Stimulated activated CD8-positive, alpha-beta memory T cell treated with anti-CD3 and anti-CD28 coated beads, Interleukin-15, amount 100 ng/mL, for 1 hour (primary cell): ENCODE measurements at places on chromosomes 3 and 15.

DNA sequence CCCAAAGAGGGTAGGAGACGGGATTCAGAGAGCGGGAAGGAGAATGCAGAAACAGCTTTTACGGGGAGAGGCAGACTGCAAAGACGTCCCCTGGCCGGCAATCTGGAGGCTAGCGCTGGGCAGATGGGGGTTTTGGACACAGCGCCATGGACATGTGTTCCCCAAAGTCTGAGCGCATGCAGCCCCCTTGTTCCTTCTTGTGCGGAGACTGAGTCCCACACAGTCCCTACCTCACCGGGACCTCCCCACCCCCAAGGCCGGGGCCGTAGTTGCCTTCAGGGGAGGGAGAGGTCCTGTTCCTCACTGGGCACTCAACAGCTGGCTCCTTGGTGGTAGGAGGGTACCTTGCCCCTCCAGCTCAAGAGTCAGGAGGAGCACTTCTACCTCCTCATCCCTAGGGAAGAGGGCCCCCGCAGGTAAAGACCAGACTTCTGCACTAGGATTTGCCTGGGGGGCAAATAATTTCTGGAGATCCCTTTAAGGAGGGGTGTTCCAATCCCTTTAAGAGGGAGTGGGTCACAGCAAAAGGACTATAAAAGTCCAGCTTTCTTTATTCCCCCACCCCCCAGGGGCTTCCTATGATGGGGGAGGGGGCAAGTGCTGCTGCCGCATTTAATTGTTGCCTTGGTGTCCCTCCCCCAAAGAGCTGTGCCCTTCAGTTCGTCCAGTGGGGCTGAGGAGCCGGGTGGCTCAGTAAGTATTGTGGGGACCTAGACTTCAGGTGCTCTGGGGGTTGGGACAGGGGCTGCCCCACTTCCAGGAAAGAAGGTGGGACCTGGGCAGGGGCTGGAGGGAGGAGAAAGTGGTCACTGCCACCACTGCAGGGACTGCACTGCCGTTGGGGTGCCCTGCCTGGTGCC lies 3.6 kb upstream of the BAHD1 start:
- DNase-seq: no peak

GRCh38 chr3:48039487-48040190 lies 23.4 kb upstream of the MAP4 start:
- DNase-seq: no peak

GRCh38 chr15:29410338-29410737 lies 140.7 kb upstream of the NSMCE3 start:
- DNase-seq: no peak

DNA sequence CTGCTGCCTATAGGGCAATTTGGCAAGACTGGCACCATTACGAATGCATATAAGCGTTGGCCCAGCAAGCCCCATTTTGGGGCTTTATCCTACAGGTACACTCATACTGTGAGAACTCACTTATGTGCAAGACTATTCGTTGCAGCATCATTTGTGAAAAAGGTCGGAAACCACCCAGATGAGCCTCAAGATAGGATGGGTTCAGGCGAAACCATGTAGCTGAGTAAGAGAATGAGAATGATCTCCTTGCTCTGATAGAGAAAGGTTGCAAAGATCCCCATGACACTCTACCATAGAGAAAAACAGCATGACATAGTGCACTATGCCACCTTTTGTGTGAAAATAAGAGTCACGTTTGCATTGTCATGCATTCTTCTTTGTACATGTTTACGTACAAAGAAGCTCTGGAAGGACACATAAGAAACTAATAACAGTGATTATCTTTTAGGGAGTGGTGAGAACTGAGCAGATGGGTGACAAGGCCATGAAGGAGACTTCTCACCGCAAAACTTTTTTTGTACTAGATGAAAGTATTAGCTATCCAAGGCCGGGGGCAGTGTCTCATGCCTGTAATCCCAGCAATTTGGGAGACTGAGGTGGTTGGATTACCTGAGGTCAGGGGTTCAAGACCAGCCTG lies 50.0 kb downstream of the RHCG start:
- DNase-seq: no peak

- no peak for DNase-seq
Measured at GRCh38 chr15:25937796-25938195, 74.7 kb upstream of the ATP10A start.

- DNase-seq: no peak
Measured at GRCh38 chr15:96230526-96231181, 99.8 kb upstream of the NR2F2 start.

DNA sequence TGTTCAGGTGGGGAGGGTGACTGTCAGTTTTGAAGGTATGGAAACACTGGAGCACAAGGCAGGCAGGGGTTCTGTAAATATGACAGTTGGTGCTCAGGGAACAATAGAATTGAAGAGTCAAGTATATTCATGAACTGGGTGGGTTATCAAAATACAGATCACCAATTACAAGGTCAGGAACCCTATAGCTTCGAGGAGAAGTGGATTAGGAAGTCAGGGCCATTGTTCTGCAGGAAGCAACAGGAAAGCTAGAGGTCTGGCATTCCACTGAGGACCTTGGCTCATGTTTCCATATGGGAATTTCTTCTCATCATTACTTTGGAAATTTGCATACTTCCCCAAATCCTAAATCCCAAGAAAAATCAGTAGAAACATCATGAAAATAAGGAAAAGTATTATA lies 125.9 kb downstream of the MYRIP start:
- no peak for DNase-seq

GRCh38 chr3:39260957-39261356 lies 18.9 kb downstream of the CX3CR1 start:
- DNase-seq: peak; percentile 6

GRCh38 chr3:71130471-71131374 lies 452.8 kb downstream of the FOXP1 start:
- DNase-seq: peak; percentile 44

DNA sequence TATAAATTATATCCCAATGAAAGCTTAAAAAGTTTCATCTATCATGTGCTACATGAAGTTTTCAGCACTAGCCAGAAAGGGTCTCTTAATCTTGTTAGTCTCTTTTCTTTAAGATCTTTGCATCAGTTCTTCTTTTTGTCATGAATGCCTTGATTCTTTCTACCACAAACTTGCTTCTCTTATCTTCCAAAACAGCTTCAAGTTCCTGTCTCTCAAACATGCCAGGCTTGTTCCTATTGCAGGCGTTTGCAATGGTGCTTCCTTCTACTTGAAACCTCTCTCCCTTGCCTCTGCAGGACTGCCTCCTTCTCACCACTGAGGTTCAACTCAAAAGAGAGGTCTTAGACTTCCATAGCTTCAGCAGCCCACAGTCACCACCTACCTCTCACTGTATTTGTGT lies 104.3 kb upstream of the FRMD4B start:
- DNase-seq: no peak

DNA sequence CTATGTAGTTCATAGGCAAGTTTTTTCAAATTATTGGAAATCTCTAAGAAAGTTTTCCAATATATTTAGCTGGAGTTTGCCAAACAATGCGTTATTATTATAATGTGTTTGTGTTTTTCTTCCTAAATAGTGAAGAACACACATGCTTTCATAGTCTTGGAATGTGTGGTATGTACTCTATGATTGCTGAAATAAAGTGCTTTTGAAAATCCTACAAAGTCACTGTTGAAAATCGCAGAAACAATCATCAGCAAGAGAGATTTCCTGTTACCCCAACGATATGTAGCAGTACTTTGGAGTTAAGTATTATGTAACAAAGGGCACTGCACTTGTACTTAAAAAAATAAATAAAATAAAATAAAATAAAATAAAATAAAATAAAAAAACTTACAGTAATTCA lies 796.2 kb downstream of the NAALADL2 start:
- DNase-seq: no peak

- DNase-seq: no peak
Measured at GRCh38 chr3:190616637-190617036, 102.8 kb downstream of the IL1RAP start.

- no peak for DNase-seq
Measured at GRCh38 chr3:158420654-158421396, 150.2 kb upstream of the MLF1 start.

DNA sequence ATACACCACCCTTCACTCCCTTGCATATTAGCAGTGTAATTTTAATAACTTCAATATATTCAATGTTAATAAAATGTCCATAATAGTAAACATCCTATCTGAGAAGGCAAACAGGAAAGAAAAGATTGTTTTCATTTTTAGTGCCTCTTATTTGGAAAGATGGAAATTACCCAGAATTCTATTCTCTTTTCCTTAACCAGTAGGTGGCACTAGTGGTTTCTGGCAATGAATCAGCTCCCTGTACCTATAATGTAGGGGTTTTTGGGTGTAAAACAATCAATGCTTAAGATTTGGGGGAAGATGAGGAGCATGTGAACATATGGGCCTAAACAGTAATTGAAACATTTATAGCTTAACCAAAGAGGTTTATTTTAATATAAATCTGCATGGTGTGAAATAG lies 5.7 kb upstream of the SEMA6D start:
- DNase-seq: no peak

- DNase-seq: no peak
Measured at GRCh38 chr3:93843981-93844380, 129.7 kb downstream of the PROS1 start.

DNA sequence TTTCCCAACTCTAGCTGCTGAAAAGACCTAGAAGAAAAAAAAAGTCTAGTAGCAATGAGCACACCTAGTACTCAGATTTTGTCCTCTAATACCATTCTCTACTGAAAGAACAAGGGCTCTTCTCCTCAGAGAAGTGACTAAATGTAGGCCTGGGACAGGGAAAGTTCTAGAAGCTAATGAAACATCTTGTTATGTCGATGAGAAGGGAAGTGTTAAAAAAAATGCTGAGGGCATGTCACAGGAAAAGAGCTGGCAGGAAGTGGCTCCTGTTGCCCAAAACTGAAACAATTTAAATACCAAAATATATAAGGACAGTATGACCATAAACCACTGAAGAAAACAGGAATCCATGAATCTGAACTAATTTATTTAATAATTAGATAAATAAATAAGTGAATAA lies 581.4 kb upstream of the TBL1XR1 start:
- DNase-seq: no peak

- no peak for DNase-seq
Measured at GRCh38 chr3:98628317-98628716, 34.9 kb upstream of the CPOX start.

DNA sequence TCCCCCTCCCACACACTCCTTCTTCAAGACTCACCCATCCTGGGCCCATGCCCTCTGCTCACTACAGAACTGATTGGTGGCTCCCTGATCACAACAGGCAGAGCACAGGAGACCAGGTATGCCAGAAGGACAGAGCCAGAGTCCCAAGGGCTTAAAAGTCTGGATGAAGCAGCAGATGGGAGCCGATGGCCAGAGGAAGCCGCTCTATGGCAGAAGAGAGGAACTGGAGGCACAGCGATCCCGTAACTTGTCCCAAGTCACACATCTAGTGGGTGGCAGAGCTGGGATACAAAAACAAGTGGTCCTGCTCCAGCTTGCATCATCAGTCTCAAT lies 20.7 kb downstream of the ITGA11 start:
- DNase-seq: no peak

- DNase-seq: no peak
Measured at GRCh38 chr3:197241173-197241572, 57.2 kb downstream of the DLG1 start.

GRCh38 chr15:91183596-91183995 lies 83.5 kb downstream of the SV2B start:
- no peak for DNase-seq

- DNase-seq: no peak
Measured at GRCh38 chr3:14492948-14493881, 46.9 kb downstream of the GRIP2 start.

DNA sequence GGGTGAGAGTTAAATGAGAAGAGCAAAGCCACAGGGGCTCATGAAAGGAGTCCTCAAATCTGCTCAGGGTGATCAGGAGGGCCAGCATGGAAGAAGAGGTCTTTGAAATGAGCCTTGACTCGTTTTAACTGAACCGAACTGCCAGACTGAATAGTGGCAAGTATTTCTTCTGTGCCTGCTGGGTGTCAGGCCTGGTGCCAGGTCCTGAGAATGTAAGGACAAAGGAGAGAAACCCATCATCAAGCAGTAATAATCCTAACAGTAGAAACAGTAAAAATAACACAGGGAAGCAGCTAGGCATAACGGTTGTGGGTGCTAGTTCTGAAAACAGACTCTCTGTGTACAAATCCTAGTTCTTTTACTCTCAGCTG lies 40.4 kb upstream of the SMAD3 start:
- DNase-seq: no peak

- DNase-seq: no peak
Measured at GRCh38 chr15:77346245-77347036, 73.5 kb downstream of the PEAK1 start.

GRCh38 chr15:69751566-69751965 lies 298.9 kb downstream of the RPLP1 start:
- DNase-seq: no peak

- DNase-seq: no peak
Measured at GRCh38 chr3:58848826-58849225, 182.3 kb upstream of the FAM3D start.

DNA sequence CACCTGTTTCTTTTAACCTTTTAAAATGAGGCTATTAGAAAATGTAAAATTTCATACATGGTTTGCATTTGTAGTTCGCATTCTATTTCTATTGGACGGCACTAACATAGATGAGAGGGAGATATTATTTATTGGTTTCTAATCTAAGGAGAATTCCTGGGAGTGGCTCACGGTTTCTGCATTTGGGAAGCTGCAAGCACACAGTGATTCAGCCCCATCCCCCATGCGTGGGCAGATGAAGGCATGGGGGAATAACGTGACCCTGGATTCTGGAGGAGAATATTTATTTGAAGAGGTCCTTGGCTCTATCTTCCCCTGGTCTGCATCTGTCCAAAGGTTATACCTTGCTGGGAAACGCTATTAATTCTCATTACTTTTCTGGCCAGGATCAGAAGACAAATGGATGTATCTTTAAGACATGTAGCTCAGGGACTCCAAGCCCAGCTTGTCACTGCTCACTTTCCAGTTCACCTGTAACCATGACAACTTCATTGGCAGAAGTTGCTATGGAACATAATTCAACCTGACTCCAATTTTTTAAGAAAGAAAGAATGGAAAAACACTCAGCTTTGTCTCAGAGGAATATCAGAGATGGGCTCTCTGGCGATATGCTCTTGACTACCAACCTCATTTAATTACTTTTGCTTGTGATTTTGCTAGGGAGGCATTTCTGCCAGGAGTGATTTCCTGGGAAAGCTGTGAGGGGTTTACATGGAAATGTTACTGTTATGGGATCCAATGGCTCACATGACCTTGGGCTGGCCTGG lies 27.2 kb upstream of the POMGNT2 start:
- DNase-seq: no peak

DNA sequence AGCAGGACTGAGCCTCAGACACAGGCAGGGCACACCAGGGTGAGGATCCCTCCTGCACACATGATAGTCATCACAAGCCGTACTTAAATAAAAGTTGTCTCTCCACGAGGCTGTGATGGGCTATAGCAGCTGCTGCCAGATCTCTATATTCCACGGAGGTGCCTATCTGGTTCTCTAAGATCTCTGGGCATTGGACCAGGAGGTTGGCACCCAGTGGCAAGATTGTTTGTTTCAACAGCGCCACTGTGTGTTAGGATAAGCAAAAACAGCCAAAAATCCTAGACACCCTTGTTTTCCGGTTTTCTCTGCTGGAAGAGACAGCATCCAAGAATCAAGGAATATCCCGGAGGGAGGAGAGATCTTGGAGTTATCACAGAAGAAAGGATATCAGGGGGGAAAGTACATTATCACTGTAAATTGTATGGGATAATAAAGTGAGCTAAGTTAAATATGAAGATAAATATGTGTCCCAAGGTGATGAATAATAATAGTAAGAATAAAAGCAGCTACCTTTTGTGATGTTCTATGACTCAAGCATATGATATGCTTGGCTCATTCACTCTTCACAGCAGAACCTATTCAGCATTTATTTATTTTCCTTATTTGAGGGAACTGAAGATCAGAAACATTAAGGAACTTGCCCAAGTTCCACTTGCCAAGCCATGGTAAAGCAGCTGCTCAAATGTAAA lies 90.6 kb upstream of the AKAP13 start:
- DNase-seq: no peak
